ENCODE measurements at places on chromosomes 1 and 21. TPM values are rescaled to one million over a fixed set of nuclear protein-coding genes. Genes with fewer than 3 reads are reported as not detected.

Gene CELA3B
- total RNA-seq, result not detected

Gene NEGR1
- 1.2 TPM for total RNA-seq

Gene OR2T35
- total RNA-seq, result not detected

Gene NUP210L
- 0.18 TPM for total RNA-seq

Gene JTB
- 859 TPM for total RNA-seq

- DNase-seq, result peak; percentile 58
- no peak overlapping the region for H3K4me3 ChIP-seq
- H3K4me1 ChIP-seq, result peaks cover 10% of the 10 kb centered on the region
- peaks cover 41% of the 10 kb centered on the region for H3K36me3 ChIP-seq
Observed at GRCh38 chr1:21594935-21595897, 73.9 kb downstream of the RAP1GAP start.

GRCh38 chr1:25818569-25818968 lies 1.2 kb upstream of the MTFR1L start:
- H3K27me3 ChIP-seq, result no peaks in the 10 kb centered on the region
- peaks cover 36% of the 10 kb centered on the region for H3K36me3 ChIP-seq
- peaks cover 41% of the 10 kb centered on the region for H3K4me1 ChIP-seq
- H3K4me3 ChIP-seq, result peak overlapping the region; percentile 85

GRCh38 chr1:886311-886710 lies 37.4 kb upstream of the SAMD11 start:
- H3K36me3 ChIP-seq, result no peaks in the 10 kb centered on the region
- no peaks in the 10 kb centered on the region for H3K4me1 ChIP-seq
- DNase-seq, result no peak
- H3K4me3 ChIP-seq, result no peak overlapping the region

DNA sequence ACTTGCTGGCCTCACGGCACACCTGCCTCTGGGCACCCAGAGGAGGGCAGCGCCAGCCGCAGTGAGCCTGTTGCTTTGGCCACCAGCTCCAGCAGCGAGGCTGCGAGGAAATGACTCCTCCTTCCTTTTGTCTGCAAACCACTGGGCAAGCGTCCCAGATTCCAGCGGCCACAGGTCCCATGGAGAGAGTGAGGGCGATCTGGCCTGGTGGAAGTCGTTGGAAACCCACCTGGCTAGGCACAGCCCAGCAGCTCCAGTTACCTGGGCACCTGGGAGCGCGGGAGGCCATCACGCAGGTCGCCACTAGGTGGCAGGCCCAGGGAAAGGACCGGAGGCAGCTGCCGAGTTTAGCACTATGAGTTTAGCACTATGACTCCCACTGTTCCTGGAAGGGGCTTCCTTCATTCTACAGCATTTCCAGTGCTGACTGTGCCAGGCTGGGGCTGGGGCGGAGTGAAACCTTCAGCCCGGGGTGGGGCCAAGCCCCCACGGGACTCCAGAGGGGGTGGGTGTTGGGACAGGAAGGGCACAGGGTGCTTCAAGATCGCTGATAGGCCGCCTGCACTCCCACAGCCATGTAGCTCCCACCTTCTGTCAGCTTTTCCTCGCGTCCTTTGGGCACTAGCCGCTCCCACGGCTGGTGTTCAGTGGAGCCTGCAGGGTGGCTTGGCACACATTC lies 1.1 kb upstream of the ESPN start:
- no peak overlapping the region for H3K27ac ChIP-seq
- DNase-seq, result peak; percentile 83
- H3K4me1 ChIP-seq, result peaks cover 69% of the 10 kb centered on the region

GRCh38 chr1:226912587-226913176 lies 27.4 kb upstream of the COQ8A start:
- H3K27me3 ChIP-seq, result no peaks in the 10 kb centered on the region
- no peaks in the 10 kb centered on the region for H3K4me1 ChIP-seq
- no peak overlapping the region for H3K27ac ChIP-seq
- no peak overlapping the region for H3K4me3 ChIP-seq
- peaks cover 30% of the 10 kb centered on the region for H3K36me3 ChIP-seq
